Naive thymus-derived CD4-positive, alpha-beta T cell (primary cell): ENCODE measurements at places on chromosomes 2 and 18.

GRCh38 chr2:218029366-218030360, 26.9 kb upstream of the TNS1 start:
- no peak for DNase-seq
- H3K4me1 ChIP-seq, result no peaks in the 10 kb centered on the region
- H3K36me3 ChIP-seq, result no peaks in the 10 kb centered on the region
- no peak overlapping the region for H3K4me3 ChIP-seq

DNA sequence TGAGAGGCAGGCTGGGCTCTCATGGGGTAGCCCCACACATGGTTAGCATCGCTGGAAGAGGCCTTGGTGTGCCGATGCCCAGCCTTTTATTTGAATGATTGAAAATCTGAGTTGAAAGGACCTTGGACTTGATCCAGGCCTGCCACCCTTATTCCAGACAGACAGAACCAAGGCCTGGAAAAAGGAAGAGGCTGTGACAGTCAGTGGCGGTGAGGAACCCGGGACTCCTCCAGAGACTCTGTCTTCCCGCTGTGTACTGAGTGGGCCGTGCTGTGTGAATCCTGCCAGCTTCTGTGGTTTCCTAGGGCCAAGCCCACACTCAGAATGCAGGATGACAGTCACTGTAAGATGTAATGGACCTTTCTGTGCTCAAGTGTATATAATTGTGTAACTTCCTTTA, 218.5 kb downstream of the LDLRAD4 start:
- peaks cover 43% of the 10 kb centered on the region for H3K4me1 ChIP-seq
- peak overlapping the region; percentile 60 for H3K27ac ChIP-seq
- no peak for DNase-seq
- H3K27me3 ChIP-seq, result no peaks in the 10 kb centered on the region
- H3K4me3 ChIP-seq, result peak overlapping the region; percentile 43

DNA sequence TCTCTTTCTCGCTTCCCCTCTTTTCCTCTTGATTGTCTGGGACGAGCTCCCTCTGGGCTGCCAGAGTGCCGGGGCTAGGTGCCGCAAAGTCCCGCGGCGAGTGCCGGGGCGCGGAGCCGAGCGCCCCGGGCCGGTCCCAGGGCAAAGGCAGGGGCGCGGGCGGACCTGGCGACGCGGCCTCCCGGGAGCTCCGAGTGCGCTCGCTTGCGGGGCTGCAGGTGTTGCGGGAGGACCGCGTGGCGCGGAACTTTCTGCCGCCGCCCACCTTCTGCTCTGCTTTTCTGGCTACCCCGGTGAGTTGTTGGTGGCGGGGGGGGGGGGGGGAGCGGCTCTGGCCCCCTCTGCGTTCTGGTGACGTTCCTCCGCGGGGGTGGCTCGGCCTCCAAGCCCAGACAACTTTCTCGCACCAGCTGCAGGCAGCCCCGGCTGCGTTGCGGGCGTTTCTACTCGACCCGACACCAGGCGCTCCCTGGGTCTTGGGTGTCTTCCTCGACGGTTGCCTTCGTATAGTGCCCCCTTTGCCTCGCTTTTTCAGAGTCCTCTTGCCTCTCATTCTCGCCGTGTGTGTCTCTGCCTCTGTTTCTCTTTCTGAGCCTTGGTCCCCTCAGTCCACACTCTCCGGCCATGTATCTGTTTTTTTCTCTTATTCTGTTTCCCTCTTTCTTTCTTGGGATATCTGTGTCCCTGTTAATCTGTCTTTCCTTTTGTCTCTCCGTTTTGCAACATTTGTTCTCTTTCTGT, 759 bp downstream of the GALNT13 start:
- no peak overlapping the region for H3K27ac ChIP-seq
- DNase-seq, result no peak
- H3K4me3 ChIP-seq, result no peak overlapping the region
- no peaks in the 10 kb centered on the region for H3K4me1 ChIP-seq

DNA sequence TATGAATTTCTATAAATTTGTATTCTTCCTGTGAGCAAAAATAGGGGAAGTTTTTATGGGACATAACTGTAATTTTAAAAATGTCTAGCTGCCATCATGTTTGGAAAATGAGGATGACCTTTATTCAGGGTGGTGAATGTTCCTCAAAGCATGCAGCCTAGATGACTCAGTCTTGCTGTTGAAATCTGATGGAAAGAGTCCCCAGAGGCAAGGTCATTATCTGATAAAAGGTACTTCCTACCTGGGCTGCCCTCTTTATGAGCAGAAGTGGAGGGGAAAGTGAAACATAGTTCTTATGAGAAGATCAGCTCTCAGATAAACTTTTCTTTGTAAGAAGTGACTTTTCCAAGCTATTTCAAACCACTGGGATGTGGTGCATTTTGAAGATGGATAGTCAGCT, 1144.7 kb upstream of the PIK3C3 start:
- no peaks in the 10 kb centered on the region for H3K36me3 ChIP-seq
- no peak overlapping the region for H3K4me3 ChIP-seq
- DNase-seq, result no peak
- no peaks in the 10 kb centered on the region for H3K27me3 ChIP-seq
- no peaks in the 10 kb centered on the region for H3K4me1 ChIP-seq

DNA sequence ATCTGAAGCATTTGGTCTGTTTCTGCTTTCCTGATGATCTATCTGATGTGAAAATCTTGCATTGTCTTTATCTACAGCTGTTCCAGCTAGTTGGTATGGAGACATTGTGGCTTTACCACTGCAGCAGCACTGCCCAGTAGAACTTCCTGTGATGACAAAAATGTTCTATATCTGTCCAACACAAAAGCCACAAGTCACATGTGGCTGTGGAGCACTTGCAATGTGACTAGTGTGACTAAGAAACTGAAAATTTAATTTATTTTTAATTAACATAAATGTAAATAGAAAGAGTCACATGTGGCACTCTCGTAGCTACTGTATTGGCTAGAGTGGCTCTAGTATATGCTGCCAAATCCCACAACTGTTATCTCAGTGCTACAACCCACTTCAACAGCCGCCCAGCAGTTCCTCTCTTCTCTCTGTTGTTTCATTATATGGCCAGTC, 425.7 kb downstream of the SETBP1 start:
- H3K4me3 ChIP-seq, result no peak overlapping the region
- no peak for DNase-seq
- H3K27ac ChIP-seq, result no peak overlapping the region

- H3K4me1 ChIP-seq, result no peaks in the 10 kb centered on the region
- no peak for DNase-seq
- H3K27me3 ChIP-seq, result no peaks in the 10 kb centered on the region
- no peaks in the 10 kb centered on the region for H3K36me3 ChIP-seq
Measured at GRCh38 chr2:141911485-141912066, 219.2 kb downstream of the LRP1B start.

- no peaks in the 10 kb centered on the region for H3K27me3 ChIP-seq
- DNase-seq, result no peak
- H3K4me1 ChIP-seq, result no peaks in the 10 kb centered on the region
- no peak overlapping the region for H3K27ac ChIP-seq
- H3K36me3 ChIP-seq, result no peaks in the 10 kb centered on the region
Measured at GRCh38 chr18:52288403-52289004, 51.5 kb upstream of the DCC start.

- no peak overlapping the region for H3K27ac ChIP-seq
- H3K4me1 ChIP-seq, result peaks cover 5% of the 10 kb centered on the region
- H3K36me3 ChIP-seq, result no peaks in the 10 kb centered on the region
Measured at GRCh38 chr2:161085149-161085548, 75.1 kb upstream of the TANK start.

DNA sequence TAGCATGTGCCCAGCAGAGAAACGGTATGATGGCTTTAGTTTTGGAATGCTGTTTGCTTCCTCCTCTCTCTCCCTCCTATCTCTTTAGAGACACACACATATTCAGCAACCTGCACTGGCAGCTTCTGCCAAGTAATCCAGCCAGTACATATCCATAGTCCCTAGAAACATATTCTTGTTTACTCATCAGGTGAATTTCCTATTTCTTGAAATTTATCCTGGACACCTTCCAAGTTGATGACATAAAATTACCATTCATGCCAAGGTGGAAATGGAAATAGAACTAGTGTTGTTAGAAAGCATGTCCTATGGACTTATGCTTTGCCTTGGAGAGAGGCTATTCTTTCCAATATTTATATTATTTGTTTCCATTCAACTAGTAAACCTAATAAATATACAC, 50.9 kb upstream of the RGPD4 start:
- H3K4me3 ChIP-seq, result no peak overlapping the region
- no peak overlapping the region for H3K27ac ChIP-seq
- DNase-seq, result no peak
- H3K36me3 ChIP-seq, result no peaks in the 10 kb centered on the region
- no peaks in the 10 kb centered on the region for H3K4me1 ChIP-seq

DNA sequence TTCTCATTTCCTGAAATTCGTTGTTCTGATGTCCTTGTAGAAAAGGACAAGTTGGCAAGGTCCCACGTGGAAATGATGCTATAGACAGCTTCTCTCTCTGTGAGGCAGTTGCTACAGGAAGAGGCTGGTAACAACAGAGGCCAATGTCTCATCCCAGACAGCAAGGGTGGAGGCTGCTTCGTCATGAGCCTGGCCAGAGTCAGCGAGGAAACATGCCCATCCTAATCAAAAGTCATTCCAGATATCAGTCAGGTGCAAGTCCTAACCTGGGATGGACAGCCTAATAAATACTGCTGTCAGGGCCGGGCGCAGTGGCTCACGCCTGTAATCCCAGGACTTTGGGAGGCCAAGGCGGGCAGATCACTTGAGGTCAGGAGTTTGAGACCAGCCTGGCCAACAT, 6.4 kb upstream of the SMAD7 start:
- no peak overlapping the region for H3K4me3 ChIP-seq
- no peaks in the 10 kb centered on the region for H3K27me3 ChIP-seq
- H3K4me1 ChIP-seq, result peaks cover 22% of the 10 kb centered on the region

DNA sequence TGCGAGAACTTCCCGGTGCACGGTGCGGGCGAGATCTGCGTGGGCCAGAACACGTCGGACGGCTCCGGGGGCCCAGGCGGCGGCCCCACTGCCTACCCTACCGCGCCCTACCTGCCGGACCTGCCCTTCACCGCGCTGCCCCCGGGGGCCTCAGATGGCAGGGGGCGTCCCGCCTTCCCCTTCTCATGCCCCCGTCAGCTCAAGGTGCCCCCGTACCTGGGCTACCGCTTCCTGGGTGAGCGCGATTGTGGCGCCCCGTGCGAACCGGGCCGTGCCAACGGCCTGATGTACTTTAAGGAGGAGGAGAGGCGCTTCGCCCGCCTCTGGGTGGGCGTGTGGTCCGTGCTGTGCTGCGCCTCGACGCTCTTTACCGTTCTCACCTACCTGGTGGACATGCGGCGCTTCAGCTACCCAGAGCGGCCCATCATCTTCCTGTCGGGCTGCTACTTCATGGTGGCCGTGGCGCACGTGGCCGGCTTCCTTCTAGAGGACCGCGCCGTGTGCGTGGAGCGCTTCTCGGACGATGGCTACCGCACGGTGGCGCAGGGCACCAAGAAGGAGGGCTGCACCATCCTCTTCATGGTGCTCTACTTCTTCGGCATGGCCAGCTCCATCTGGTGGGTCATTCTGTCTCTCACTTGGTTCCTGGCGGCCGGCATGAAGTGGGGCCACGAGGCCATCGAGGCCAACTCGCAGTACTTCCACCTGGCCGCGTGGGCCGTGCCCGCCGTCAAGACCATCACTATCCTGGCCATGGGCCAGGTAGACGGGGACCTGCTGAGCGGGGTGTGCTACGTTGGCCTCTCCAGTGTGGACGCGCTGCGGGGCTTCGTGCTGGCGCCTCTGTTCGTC, 1.7 kb downstream of the FZD7 start:
- peak overlapping the region; percentile 65 for H3K4me3 ChIP-seq
- no peaks in the 10 kb centered on the region for H3K36me3 ChIP-seq
- no peak for DNase-seq
- H3K27ac ChIP-seq, result no peak overlapping the region

DNA sequence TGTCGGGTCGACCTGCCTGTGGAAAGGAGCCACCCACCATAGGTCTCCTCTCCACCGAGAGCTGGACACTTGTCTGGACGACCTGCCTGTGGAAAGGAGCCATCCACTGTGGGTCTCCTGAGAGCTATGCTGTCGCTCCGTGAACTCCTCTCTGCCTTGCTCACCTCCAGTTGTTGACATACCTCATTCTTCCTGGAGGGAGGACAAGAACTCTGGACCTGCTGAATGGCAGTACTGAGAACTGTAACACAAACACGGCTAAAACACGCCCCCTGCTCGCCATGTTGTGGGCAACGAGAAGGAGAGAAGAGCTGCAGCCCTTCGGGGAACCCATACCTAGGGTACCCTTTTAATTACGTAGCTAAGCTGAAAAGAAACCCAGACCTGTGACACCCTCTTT, 77.6 kb downstream of the PTPN4 start:
- no peak for DNase-seq
- H3K36me3 ChIP-seq, result no peaks in the 10 kb centered on the region
- H3K27me3 ChIP-seq, result no peaks in the 10 kb centered on the region
- H3K27ac ChIP-seq, result no peak overlapping the region
- H3K4me1 ChIP-seq, result no peaks in the 10 kb centered on the region

DNA sequence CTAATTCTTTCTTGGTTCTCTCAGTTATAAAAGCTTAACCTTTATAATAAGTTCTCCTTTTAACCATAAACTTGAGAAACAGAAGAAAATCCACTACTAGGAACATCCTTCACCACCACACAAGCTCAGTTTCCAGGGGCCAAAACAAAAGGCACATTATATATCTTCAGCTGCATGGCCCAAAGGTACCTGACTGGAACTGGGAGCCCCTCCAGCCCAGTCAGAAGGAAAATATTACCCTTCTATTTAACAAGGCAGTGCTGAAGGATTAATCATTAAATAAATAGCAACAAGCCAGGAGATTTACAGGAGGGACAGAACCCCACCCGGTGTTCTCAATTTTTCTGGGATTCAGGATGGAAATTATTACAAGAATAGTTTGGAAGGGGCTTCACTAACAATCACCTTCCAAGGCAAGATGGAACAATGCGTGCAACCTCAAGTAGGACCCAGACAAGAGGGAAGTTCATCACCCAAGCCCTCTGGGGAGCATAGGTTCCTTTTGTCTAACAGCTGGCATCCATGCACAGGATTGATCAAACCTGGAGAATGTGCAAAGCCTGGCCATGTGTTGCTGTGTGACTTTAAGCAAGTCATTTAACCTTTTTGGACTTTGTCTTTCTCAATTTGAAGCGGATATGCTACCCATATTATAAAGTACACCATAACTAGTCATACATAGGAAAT, 159.6 kb upstream of the SETBP1 start:
- no peaks in the 10 kb centered on the region for H3K36me3 ChIP-seq
- no peak overlapping the region for H3K27ac ChIP-seq
- H3K4me3 ChIP-seq, result no peak overlapping the region
- H3K4me1 ChIP-seq, result no peaks in the 10 kb centered on the region
- no peaks in the 10 kb centered on the region for H3K27me3 ChIP-seq

DNA sequence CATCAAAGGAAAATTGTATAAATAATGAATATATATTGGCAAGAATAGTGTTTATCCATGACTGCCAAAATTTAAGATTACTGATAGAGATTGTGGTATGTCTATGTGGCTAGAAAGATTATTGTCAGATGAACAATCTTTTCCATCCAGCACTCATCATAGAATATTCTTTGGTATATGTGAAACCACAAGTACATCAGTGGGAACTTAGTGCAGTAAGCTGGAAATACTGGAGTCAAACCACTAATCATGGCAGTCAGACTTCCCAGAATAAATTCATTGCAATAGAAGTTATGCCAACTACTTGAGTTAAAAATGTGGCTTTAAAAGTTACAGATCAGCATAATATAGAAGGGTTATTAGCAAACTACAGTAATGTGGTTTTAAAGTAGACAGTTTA, 310.3 kb downstream of the GULP1 start:
- H3K36me3 ChIP-seq, result no peaks in the 10 kb centered on the region
- DNase-seq, result no peak
- H3K27ac ChIP-seq, result no peak overlapping the region
- no peaks in the 10 kb centered on the region for H3K27me3 ChIP-seq

- no peak for DNase-seq
- H3K36me3 ChIP-seq, result peaks cover 5% of the 10 kb centered on the region
- H3K4me3 ChIP-seq, result no peak overlapping the region
- H3K27ac ChIP-seq, result no peak overlapping the region
- no peaks in the 10 kb centered on the region for H3K27me3 ChIP-seq
Measured at GRCh38 chr2:38554973-38555595, 47.6 kb downstream of the HNRNPLL start.
